Right lung (tissue), 10 donors: ENCODE measurements at places on chromosomes 4 and X. TPM values are rescaled to one million over a fixed set of nuclear protein-coding genes. Genes with fewer than 3 reads are reported as not detected.

Gene CLNK
- 0.22 TPM for polyA plus RNA-seq

Gene ATP1B4
- polyA plus RNA-seq: 0.33 TPM

Gene GK
- polyA plus RNA-seq: 9.1 TPM

Gene PCDH10
- polyA plus RNA-seq: 0.78 TPM

Gene STAG2
- 145 TPM for polyA plus RNA-seq

Gene KLKB1
- polyA plus RNA-seq: 2.1 TPM

Gene DCLK2
- polyA plus RNA-seq: 11.0 TPM

Gene FGFR3
- 66.2 TPM for polyA plus RNA-seq

Gene CXCL3
- polyA plus RNA-seq: 0.84 TPM

Gene FRG2
- not detected for polyA plus RNA-seq

Gene GABRB1
- polyA plus RNA-seq: not detected

Gene MTCP1
- 17.4 TPM for polyA plus RNA-seq

Gene CENPVL1
- not detected for polyA plus RNA-seq

Gene SPANXA1
- not detected for polyA plus RNA-seq

Gene HOPX
- 30.9 TPM for polyA plus RNA-seq

Gene GLRA2
- 0.37 TPM for polyA plus RNA-seq

Gene CHST7
- polyA plus RNA-seq: 3.9 TPM

Gene NUP62CL
- 6.2 TPM for polyA plus RNA-seq

Gene TNMD
- polyA plus RNA-seq: 4.5 TPM

Gene ITGB1BP2
- polyA plus RNA-seq: 3.1 TPM

Gene FGD1
- polyA plus RNA-seq: 15.6 TPM

Gene ACE2
- polyA plus RNA-seq: 0.59 TPM

Gene PWWP3B
- polyA plus RNA-seq: 4.6 TPM

Gene PCDH7
- polyA plus RNA-seq: 44.2 TPM

Gene CXCL9
- 1.6 TPM for polyA plus RNA-seq

Gene SNCA
- 59.6 TPM for polyA plus RNA-seq

Gene KLHL34
- 0.27 TPM for polyA plus RNA-seq

Gene COL4A5
- polyA plus RNA-seq: 187 TPM

Gene RIPPLY1
- 0.16 TPM for polyA plus RNA-seq

Gene TMPRSS11F
- polyA plus RNA-seq: 0.08 TPM

Gene PNMA5
- polyA plus RNA-seq: 0.06 TPM

Gene MED28
- 82.7 TPM for polyA plus RNA-seq

Gene ATOH1
- 0.05 TPM for polyA plus RNA-seq

Gene SCFD2
- polyA plus RNA-seq: 12.4 TPM

Gene CD38
- 1.5 TPM for polyA plus RNA-seq

Gene BTK
- polyA plus RNA-seq: 4.2 TPM

Gene ZFP92
- polyA plus RNA-seq: 0.90 TPM

Gene TBC1D8B
- polyA plus RNA-seq: 11.2 TPM

Gene SH2D1A
- polyA plus RNA-seq: 0.95 TPM

Gene GYPA
- 7.4 TPM for polyA plus RNA-seq

Gene FATE1
- polyA plus RNA-seq: 0.27 TPM

Gene CXorf49
- polyA plus RNA-seq: 0.31 TPM

Gene EDNRA
- polyA plus RNA-seq: 143 TPM

Gene DSPP
- polyA plus RNA-seq: not detected

Gene MORC4
- 43.7 TPM for polyA plus RNA-seq

Gene IL2RG
- 3.4 TPM for polyA plus RNA-seq

Gene SLBP
- polyA plus RNA-seq: 68.3 TPM

Gene NAT8L
- 4.3 TPM for polyA plus RNA-seq

Gene PSAPL1
- not detected for polyA plus RNA-seq

Gene VSIG4
- 13.5 TPM for polyA plus RNA-seq

Gene NWD2
- not detected for polyA plus RNA-seq

Gene CSAG3
- not detected for polyA plus RNA-seq

Gene UGT8
- 10.7 TPM for polyA plus RNA-seq

Gene MSX1
- 1.6 TPM for polyA plus RNA-seq

Gene PRRG1
- 14.5 TPM for polyA plus RNA-seq
